K562 (cell line): ENCODE measurements at places on chromosomes 7 and 10. TPM values are rescaled to one million over a fixed set of nuclear protein-coding genes. Genes with fewer than 3 reads are reported as not detected.

GRCh38 chr10:1706256-1706655 is 31.1 kb downstream of the ADARB2 start:
- no peaks in the 10 kb centered on the region for H3K4me1 ChIP-seq
- no peak overlapping the region for H3K4me3 ChIP-seq
- no peak for DNase-seq
- no peak overlapping the region for H3K27ac ChIP-seq
- H3K36me3 ChIP-seq, result no peaks in the 10 kb centered on the region

DNA sequence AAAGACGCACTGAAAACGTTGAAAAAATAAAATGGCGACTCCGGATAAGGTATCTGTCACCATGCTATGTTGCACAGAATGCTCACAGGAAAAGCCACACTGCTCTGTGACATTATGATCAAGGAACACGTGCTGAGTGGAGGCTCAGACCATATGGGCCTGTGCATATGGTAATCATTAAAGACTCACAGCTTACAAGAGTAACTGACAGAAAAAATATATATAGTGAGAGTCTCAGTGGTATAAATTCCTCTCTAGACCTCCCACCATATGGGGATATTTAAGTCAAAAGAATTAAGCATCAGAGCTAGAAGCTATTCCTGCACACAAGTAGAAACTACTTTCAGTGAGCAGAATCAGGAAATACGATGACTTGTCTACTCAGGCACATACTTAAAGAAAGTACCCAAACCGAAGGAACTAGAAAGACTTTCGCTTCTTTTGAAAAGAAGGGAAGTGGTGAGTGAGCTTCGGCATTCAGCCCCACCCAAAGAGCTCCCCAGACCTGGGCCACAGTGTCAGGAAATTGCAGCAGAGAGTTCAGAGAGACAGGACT is 65.1 kb upstream of the MPP7 start:
- no peak overlapping the region for H3K4me3 ChIP-seq
- H3K27me3 ChIP-seq, result no peaks in the 10 kb centered on the region
- no peaks in the 10 kb centered on the region for H3K36me3 ChIP-seq
- H3K27ac ChIP-seq, result no peak overlapping the region
- no peaks in the 10 kb centered on the region for H3K4me1 ChIP-seq
- DNase-seq, result no peak

DNA sequence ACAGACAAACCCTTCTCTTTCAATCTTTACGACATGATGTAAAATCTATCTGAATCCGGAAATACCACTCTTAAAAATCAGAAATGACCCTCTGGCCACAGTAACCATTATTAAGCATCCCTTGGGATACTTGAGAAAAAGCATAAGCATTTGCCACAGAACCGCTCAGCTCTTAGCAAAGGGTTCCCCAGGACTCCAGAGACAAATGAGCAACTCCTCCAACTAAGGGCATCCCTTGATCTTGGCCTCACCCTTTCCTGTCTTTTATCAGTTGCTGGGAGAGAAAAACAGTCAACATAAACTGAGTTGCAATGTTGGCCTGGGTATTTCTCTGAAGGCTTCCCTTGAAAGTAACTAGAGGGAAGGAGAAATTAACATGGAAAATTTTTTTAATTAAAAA is 3.5 kb downstream of the PDLIM1 start:
- H3K4me1 ChIP-seq, result peaks cover 26% of the 10 kb centered on the region; the same call in 2 of the 3 replicates
- DNase-seq, result no peak
- H3K4me3 ChIP-seq, result no peak overlapping the region
- H3K27me3 ChIP-seq, result no peaks in the 10 kb centered on the region
- H3K36me3 ChIP-seq, result peaks cover 16% of the 10 kb centered on the region; the same call in 2 of the 3 replicates
- no peak overlapping the region for H3K27ac ChIP-seq

DNA sequence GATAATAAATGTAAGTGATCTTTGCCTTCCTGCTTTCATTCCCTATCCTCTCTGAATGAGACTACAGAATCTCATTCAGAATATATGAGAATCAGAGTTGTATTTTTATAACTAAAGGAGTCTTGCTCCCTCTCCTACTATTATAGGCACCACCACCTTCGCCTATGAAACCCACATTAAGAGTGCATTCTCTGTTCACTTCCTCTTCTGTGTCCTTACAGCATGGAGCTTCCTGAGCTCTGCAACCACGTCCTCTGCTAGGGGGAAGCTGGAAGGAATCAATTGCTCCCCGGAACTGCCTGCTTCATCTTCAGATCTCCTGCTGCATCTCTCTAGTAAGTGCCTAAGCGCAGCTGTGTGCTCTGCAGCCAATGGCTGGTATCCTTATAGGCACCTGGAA is 820.7 kb downstream of the GRID1 start:
- no peak overlapping the region for H3K27ac ChIP-seq
- no peak for DNase-seq
- no peaks in the 10 kb centered on the region for H3K27me3 ChIP-seq

GRCh38 chr7:137980308-137980707 is 21.6 kb downstream of the CREB3L2 start:
- peaks cover 45% of the 10 kb centered on the region for H3K4me1 ChIP-seq
- no peak overlapping the region for H3K27ac ChIP-seq
- no peak for DNase-seq
- peaks cover 24% of the 10 kb centered on the region for H3K36me3 ChIP-seq

DNA sequence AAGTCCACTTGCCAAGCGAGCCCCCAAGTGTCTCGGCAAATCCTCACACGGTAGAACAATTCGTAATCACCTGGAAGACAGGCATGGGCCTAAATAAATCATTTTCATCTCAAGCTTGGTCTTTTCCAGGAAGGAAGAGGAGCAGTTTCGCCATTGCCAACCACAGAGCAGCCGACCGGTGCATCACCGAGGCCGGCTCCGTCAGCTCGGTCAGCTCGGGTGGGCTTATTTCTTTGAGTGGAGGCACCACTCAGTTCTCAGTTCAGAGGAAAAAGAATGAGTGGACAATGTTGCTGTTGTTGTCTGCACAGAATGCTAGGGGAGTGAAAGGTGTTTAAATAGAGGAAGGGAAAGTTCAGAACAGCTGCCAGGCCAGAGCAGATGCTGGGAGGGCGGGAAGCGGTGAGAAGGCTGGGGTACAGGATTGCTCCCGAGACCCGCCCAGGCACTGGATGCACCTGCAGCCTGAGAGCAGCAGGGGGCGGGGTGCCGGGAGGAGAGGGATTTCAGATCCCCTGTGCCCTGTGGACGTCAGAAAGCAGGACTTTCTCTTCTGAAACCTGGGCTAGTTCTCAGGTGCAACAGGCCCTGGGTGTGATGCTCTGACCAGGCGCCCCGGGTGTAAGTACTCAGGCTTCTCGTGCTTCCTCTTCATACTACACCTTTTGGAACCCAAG is 17.7 kb upstream of the IGFBP3 start:
- no peaks in the 10 kb centered on the region for H3K27me3 ChIP-seq
- no peaks in the 10 kb centered on the region for H3K36me3 ChIP-seq
- H3K4me1 ChIP-seq, result no peaks in the 10 kb centered on the region

- no peaks in the 10 kb centered on the region for H3K27me3 ChIP-seq
- H3K4me1 ChIP-seq, result no peaks in the 10 kb centered on the region; the same call in 1 of the 2 replicates
- DNase-seq, result no peak
- no peak overlapping the region for H3K4me3 ChIP-seq
Measured at GRCh38 chr10:31678575-31679516, 249.8 kb downstream of the ARHGAP12 start.

DNA sequence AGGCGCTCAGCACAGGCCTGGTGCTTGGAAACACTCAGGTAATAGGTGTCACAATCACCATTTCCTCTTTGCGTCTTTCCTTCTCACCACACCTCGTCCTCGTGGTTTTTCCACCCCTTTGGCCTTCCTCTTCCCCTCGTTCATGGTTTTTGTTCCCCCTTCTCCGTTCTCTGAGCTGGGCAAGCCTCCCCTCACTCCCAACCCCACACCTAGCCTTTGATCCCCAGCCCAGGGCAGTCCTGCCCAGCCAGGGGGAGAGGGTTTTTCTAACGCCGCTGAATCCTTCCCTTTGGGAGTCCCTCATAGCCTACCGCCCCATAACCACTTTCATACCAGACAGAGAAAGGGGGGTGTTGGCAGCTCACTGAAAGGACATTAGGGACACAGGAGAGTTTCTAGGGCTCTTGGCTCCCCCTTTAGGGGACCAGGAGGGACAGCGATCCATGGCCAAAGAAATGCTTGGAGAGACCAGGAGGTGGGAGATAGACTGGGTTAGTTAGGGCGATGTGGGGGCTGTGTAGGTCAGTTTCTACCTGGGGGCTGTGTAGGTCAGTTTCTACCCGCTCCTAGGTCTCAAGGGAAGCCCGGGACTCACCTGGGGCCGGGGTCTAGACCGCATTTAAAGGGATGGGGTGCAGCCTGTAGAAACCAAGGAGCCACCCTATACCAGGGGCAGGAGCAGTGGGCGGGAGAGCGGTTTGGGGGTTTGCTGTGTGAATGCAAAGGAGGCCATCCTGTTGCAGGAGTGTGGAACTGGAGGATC is 1.4 kb downstream of the EPHB4 start:
- no peaks in the 10 kb centered on the region for H3K27me3 ChIP-seq
- peak overlapping the region; percentile 71 for H3K4me3 ChIP-seq
- peak overlapping the region; percentile 60 for H3K27ac ChIP-seq
- H3K36me3 ChIP-seq, result peaks cover 37% of the 10 kb centered on the region; the same call in 2 of the 3 replicates

- H3K4me1 ChIP-seq, result no peaks in the 10 kb centered on the region
- H3K27ac ChIP-seq, result no peak overlapping the region
- DNase-seq, result no peak
- H3K4me3 ChIP-seq, result no peak overlapping the region
- no peaks in the 10 kb centered on the region for H3K36me3 ChIP-seq
Measured at GRCh38 chr7:155869784-155870076, 57.5 kb upstream of the SHH start.

- H3K4me1 ChIP-seq, result no peaks in the 10 kb centered on the region
- H3K27me3 ChIP-seq, result no peaks in the 10 kb centered on the region
- H3K4me3 ChIP-seq, result no peak overlapping the region
- H3K36me3 ChIP-seq, result no peaks in the 10 kb centered on the region
Measured at GRCh38 chr7:19408706-19409220, 263.5 kb upstream of the FERD3L start.

DNA sequence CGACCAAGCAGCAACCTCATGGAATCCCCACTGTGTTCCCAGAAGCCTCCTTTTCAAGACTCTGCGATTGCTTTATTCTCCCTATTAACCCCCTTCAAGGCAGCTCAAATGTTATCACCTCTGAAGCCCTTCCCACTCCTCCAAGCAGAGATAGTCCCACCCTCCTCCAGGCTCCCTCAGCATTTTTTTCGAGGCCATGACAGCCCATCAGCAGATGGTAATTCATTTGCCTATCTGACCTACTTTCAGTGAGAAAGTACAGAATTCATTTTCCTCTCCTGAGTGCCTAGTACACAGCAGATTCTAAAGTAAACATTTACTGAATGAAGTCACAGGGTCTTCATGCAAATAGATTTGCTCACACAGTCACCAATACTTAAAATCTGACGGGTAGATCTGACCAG is 47.8 kb downstream of the HERPUD2 start:
- H3K27me3 ChIP-seq, result no peaks in the 10 kb centered on the region
- H3K27ac ChIP-seq, result 0 out of 3 replicates have a peak overlapping the region, but pooled peaks have one; percentile 12
- H3K36me3 ChIP-seq, result peaks cover 2% of the 10 kb centered on the region; the same call in 1 of the 3 replicates
- H3K4me1 ChIP-seq, result no peaks in the 10 kb centered on the region
- peak; percentile 67 for DNase-seq
- no peak overlapping the region for H3K4me3 ChIP-seq

DNA sequence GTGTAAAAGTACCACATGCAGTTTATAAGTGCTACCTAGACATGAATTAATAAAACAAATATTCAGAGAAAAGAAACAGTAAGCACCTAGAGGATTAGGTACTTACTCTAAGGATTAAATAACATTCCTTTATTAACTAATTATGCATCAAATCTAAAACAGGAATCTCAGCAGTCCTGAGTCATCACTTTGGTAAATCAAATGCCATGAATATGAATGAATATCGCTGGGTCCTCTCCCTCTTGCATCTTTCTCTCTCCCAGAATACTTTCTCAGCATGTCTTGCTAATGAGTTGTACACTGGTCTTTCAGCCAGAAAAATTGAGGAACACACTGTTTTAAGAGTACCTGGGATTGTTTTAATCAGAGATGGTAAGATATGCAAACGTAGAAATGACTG is 225.5 kb upstream of the NFE2L3 start:
- H3K27me3 ChIP-seq, result no peaks in the 10 kb centered on the region
- H3K36me3 ChIP-seq, result no peaks in the 10 kb centered on the region
- H3K4me1 ChIP-seq, result peaks cover 7% of the 10 kb centered on the region
- H3K4me3 ChIP-seq, result no peak overlapping the region
- no peak for DNase-seq
- peak overlapping the region; percentile 61; the same call in 2 of the 3 replicates for H3K27ac ChIP-seq

DNA sequence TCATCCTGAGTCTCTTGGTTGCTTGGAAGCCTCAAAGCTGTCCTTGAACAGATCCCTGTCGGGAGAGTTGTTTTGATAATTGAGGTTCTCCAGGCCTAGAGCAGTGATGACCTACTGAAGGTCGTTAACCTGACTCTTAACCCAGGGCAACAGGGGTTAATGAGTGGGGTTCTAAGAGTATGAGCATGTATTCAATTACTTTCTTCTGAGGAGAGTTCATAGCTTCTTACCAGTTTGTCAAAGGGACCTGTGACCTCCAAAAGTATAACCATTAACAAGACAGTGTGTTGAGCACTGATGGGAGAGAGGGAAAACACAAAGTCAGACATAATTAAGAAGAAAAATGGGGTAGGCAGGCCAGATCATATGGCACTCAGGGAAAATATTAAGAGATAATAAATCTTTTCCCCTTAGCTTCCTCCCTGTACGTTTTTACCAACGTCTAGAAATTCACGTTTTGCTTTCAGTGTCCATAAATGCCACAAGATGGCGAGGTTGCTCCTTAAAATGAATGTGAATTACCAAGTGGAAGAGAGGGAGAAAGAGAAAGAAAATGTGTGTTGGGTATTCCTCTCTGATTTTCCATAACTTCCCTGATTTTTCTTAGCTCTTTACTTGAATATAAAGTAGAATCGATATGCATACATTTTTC is 97.6 kb downstream of the SUGCT start:
- DNase-seq, result peak; percentile 50
- H3K36me3 ChIP-seq, result no peaks in the 10 kb centered on the region
- no peak overlapping the region for H3K4me3 ChIP-seq
- H3K4me1 ChIP-seq, result no peaks in the 10 kb centered on the region

DNA sequence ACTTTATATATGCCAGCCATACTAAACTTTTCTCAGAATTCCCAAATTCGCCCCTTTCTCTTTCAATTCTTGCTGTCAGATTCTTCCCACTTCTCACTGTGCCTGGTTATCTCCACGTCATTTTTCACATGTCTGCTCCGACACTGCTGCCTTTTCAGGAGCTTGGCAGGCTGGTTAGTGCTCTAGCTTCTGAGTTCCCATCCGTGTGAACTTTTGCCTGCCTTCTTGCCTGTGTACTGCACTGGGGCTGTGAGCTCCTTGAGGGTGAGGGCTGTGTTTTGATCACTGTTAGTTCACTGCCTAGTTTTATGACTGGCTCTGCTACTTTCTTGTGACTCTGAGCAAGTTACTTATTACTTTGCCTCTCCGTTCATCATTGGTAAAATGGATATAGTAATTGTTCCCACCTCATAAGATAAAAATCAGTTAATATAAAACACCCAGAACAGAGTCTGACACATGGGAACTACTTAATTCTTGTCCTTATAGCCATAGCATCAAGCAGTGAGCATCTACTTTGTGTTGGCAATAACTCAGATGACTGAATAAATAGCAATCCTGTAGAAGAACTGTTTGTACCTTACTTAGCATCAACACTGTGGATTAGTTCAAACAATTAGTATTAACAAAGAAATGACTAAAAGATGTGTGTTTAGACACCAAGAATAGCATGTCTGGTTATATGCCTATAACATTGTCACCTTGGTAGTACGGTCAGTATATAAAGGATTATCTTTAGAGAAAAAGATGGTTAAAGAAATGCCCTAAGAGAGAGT is 5.5 kb downstream of the GSTO1 start:
- H3K27me3 ChIP-seq, result no peaks in the 10 kb centered on the region
- no peak overlapping the region for H3K4me3 ChIP-seq

CHST15 gene
- 0.04 and 0.23 TPM in 2 replicates for polyA plus RNA-seq

NPTX2 gene
- not detected in 2 replicates for polyA plus RNA-seq

TMEM213 gene
- not detected in 2 replicates for polyA plus RNA-seq

HMX3 gene
- 20.5 and 24.5 TPM in 2 replicates for polyA plus RNA-seq

UTF1 gene
- 0.46 TPM in 1 of 2 replicates, not detected in the other for polyA plus RNA-seq

OR2A42 gene
- polyA plus RNA-seq, result not detected in 2 replicates
